ENCODE measurements at places on chromosomes 13 and 19.

GRCh38 chr19:2016041-2016807 is 710 bp upstream of the BTBD2 start:
- DNase-seq = peak; percentile 79

DNA sequence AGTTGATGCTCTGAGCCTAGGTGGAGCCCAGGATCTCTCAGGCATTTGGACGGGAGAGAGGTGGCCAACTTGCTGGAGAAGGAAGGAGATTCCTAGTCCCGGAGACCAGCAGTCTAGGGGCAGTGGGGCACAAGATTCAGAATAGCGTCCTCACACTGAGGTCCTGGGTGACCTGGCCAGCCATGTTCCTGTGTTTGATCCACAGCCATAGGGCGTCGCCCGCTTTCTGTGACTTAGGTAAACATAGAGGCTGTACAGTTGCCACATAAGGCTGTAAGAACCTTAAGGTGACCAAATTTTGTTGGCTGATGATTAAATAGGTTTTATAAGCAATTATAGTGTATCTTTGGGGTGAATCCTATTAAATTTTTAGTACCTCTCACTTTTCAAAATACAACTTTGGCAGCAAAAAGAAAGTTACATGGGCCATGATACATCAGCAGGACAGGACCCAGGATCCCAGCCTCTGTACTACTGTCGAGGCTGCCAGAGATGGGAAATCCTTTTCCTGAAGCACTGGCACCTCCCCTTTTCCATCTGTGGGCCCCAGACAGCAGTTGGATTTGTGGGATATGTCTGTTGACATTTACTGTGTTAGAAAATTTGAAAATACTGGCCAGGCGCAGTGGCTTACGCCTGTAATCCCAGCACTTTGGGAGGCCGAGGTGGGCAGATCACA is 37.5 kb downstream of the TSSK6 start:
- no peak for DNase-seq

DNA sequence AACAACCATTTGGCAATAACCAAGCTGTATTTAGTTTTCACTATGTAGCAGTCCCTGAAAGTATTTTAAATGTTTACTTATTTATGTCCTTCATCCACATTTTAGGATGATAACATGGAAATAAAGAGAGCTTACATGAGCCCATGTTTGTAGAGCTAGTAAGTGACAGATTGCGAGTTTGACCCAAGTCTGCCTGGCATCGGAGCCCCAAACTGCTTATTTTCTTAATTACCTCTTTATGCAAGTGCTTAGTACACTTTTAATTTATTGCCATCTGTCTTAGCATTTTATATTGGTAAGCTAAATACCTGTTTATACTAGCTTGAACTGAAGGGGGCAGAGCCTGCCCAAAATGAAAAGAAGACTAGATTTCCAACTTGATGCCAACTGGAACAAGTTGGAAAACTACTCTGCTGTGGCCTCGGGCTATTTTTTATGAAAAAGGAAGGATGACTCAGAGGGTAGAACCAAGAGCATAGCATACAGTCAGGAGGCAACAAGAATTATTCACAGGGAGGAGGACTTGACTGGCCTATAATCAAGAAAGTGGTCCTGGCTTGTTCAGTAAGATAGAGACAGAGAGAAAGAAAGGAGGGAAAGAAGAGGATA is 150.2 kb downstream of the NDFIP2 start:
- DNase-seq = no peak

DNA sequence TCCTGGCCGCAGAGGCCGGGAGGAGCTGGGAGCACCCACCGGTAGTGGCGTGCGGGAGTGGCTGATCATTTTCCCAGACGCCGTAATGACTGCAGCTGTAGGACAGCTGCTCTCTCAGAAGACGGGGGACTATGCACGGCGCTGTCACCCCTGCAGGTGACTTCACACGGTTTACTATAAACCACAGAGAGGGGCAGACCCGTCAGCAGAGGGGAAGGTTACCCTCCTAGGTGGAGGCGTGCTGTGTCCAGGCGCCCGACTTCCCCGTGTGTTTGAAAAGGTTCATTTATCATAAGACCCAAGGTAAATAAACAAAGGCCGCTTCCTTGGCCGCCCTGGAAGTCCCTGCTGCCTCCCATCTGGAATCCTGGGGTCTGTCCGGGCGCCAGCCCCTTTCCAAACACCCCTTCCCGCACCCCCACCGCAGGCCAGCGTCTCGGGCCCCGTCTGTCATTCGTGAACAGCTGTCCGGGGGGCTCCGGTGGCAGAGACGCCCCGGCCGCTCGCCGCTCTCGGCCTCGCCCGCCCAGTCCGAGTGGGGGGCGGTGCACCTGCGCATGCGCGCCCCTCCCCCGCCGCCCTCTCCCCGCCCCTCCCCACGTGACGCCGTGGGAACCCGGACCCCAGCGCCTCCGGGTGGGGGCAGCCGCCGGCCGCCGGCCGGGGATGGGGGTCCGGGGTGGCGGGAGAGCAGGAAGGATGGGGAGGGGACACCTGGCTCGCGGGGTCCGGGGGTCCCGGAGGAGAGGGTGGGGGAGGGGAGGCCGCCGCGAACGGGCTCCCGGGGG is 915 bp downstream of the SHC2 start:
- no peak for DNase-seq

GRCh38 chr13:67821606-67822005 is 591.5 kb upstream of the PCDH9 start:
- no peak for DNase-seq

GRCh38 chr13:100497389-100497788 is 91.2 kb downstream of the GGACT start:
- DNase-seq = no peak

- DNase-seq = no peak
Measured at GRCh38 chr19:49779731-49780555, 13.1 kb downstream of the AP2A1 start.

DNA sequence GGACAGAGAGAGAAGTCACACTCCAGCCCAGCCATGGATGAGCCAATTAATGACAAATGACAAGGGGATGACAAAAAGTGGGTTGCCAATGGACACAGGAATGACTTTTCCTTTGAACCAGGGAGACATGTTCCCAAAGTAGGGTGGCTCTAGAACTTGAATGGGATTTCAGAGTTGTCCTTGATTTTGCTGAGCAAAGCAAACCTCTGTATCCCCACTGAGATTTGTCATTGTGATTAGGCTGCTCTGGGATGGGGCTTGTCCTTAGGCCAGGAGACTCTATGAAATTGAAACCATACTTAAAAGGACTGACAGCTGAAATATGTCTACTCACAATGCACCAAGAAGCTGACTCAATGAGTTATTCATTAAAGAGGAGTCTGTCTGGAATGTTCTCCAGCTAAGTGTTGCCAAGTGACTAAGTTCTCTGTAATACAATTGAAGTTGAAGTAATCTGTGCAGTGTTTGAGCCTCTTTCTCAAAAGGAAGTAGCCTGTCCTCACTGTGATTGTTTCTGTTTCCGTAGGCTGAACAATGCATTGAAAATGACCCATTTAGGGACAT is 69.0 kb upstream of the PCDH9 start:
- no peak for DNase-seq

GRCh38 chr13:30908416-30908980 is 2.4 kb downstream of the MEDAG start:
- peak; percentile 71 for DNase-seq

DNA sequence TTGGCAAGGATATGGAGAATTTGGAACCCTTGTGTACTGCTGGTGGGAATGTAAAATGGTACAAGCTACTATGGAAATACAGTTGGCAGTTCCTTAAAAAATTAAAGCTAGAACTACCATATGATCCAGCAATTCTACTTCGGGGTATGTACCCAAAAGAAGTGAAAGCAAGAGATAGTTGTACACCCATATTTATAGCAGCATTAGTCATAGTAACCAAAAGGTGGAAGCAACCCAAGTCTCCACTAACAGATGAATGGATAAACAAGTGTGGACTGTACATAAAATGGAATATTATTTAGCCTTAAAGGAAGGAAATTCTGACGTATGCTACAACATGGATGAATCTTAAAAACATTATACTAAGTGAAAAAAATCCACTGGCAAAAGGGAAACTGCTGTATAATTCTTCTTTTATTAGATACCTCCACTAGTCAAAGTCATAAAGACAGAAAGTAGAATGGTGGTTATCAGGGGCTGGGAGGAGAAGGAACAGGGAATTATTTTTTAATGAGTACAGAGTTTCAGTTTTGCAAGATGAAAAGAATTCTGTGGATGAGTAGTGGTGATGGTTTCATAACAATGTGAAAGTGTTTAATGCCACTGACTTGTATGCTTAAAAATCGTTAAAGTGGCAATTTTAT is 141.6 kb downstream of the RXFP2 start:
- DNase-seq = no peak

GRCh38 chr19:18635831-18636182 is 1.0 kb upstream of the KLHL26 start:
- DNase-seq = no peak

DNA sequence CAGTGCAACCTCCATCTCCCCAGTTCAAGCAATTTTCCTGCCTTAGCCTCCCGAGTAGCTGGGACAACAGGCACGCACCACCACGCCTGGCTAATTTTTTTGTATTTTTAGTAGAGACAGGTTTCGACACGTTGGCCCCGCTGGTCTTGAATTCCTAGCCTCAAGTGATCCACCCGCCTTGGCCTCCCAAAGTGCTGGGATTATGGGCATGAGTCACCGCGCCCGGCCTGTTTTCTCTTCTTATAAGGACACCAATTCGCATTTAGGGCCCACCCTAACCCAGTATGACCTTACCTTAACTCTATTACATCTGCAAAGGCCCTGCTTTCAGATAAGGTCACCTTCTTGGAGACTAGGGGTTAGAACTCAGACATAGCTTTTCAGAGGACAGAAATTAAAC is 35.1 kb downstream of the TMEM161A start:
- DNase-seq = peak; percentile 33

DNA sequence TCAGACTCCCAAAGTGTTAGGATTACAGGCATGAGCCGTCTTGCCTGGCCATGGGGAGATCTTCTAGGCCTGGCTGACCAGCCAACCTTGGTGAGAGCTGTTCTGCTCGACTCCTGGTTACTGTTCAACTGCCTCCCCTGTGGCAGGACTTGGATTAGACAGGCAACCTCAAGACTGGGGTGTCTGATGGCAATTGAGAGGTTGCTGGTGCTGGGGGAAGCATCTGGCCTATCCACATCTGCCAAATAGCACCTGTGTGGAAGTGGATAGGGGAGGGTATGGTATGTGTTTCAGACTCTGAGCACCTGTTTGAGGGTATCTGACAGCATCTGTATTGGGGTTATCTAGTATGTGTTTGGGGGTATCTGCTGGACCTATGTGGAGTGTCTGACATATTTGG is 44.7 kb downstream of the ARHGEF18 start:
- no peak for DNase-seq

- no peak for DNase-seq
Measured at GRCh38 chr13:51323824-51324511, 15.5 kb upstream of the SERPINE3 start.

DNA sequence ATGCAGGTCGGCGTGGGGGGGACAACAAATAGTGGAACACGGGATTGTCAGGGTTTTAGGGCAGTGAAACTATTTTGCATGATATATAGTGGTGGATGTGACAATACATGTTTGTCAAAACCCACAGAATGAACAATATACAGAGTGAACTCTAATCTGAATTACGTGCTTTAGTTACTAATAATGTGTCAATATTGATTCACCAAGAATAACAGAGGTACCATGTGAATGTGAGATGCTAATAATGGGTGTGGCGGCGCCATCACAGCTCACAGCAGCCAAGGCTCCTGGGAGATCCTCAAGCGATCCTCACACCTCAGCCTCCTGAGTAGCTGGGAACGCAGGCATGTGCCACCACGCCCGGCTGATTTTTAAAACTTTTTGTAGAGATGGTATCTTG is 12.9 kb downstream of the ELAVL1 start:
- no peak for DNase-seq

GRCh38 chr19:2076526-2076944 is 19.6 kb downstream of the MOB3A start:
- DNase-seq = no peak

DNA sequence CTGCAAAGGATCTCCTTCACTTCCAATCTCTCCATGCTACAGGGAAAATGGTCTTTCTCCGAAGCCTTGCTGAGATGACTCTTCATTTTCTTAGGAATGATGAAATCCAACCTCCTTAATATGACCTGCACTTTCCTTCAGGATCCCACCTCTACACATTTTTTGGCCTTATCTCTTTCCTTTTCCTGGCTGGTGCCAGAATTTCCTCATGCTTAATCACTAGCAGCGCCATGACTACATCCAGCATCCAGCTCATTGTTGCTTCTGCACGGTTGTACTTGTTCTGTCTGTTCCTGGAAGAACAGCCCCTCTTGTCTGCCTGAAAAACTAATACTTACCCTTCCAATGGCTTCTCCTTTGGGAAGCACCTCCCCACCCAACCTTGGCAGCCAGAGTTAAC is 68.4 kb downstream of the TEX26 start:
- DNase-seq = no peak

- no peak for DNase-seq
Measured at GRCh38 chr13:94129490-94129894, 350.0 kb downstream of the DCT start.

DNA sequence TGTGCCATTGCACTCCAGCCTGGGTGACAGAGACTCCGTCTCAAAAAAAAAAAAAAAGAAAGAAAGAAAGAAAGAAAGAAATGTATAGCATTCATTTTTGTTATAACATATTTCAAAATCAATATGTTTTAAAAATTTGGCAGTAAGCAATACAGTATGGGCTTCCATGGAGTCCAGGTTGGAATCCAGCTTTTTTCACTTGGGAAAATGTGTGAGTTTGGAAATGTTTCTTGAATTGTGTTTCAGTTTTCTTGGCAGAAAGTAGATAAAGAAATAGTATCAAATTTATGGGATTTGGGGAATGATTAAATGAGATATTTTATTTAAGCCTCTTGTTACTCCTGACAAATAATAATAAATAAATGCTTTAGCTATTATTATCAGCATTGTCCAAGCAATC is 225.6 kb downstream of the PCDH9 start:
- no peak for DNase-seq

DNA sequence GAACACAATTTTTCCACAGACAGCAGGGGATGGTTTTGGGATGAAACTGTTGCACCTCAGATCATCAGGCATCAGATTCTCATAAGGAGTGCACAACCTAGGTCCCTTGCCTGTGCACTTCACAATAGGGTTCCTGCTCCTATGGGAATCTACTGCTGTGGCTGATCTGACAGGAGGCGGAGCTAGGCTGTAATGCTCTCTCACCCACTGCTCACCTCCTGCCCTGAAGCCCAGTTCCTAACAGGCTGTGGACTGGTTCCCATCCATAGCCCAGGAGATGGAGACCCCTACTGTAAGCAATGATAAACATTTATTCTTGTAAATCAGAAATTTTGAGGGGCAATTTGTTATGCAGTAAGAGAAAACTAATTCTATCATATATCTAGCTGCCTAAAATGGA is 1234.7 kb downstream of the SLITRK1 start:
- DNase-seq = no peak

DNA sequence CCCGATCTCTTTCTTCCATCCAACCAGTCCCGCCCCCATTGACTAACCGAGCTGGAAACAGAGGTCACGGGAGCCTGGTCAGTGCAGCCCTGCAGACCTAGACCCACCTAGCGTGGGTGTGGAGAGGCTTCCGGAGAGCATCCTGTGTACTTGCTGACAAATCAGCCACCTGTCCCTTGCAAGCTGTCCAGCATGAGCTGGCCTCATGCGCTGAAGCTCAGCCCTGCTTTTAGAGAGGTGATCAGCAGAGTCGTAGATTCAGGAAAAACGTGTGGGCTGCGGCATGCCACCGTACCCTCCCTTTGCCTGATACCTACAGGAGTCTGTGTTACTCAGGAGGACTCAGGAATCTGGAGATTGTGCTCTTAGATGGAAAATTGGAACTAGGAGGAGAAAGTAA is 80.3 kb upstream of the UQCRFS1 start:
- DNase-seq = no peak

All from Right ventricle myocardium inferior (tissue), 1 donor.